ENCODE measurements at places on chromosomes 12 and 14. TPM values are rescaled to one million over a fixed set of nuclear protein-coding genes. Genes with fewer than 3 reads are reported as not detected.

- no peak for DNase-seq
- H3K27me3 ChIP-seq: peaks cover 24% of the 10 kb centered on the region
- H3K27ac ChIP-seq: no peak overlapping the region
- no peak overlapping the region for H3K4me3 ChIP-seq
- H3K36me3 ChIP-seq: no peaks in the 10 kb centered on the region
Measured at GRCh38 chr14:74380172-74380571, 31.9 kb downstream of the VRTN start.

The PTHLH gene
- not detected for total RNA-seq

GRCh38 chr12:85468356-85469157 lies 188.5 kb downstream of the ALX1 start:
- no peaks in the 10 kb centered on the region for H3K27me3 ChIP-seq
- H3K27ac ChIP-seq: no peak overlapping the region
- peaks cover 2% of the 10 kb centered on the region for H3K4me1 ChIP-seq
- H3K36me3 ChIP-seq: no peaks in the 10 kb centered on the region
- peak overlapping the region; percentile 47 for H3K4me3 ChIP-seq

DNA sequence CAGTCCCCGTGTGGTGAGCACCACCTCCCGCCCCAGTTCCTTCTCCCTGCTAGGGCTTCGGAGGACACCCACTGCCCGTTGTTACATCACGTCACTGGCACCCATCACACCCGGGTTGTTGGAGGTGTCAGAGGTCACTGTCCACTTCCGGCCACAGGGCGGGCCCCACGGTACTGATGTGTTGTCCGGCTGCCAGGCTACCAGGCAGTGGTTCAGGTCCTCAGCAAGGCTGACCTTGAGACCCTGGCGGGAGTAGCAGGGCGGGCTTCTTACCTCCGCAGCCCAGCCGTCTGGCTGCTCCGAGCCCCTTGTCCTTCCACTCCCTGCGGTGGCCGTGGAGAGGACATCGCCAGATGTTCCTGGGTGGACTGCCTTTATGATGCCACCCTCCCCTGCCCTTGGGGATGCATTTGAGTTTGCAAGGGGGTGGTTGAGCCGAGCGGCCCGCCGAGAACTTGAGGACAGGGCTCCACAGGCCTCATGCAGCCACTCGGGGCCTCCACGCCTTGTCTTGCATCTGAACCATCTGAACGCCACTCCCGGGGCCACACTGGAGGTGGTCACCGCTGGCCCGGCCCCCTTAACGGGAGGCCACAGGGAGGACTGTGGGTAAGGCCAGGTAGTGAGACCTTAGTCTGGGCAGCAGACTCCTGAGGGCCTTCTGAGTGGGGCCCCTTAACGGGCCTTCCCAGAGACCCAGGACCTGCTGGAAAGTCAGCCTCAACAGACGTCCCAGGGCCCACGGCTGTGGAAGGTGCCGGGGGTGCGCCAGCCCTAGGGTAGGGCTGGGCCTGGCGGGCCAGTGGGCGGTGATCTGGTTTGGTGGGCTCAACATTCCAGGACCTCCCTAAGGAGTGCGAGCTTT lies 27.1 kb upstream of the PLD4 start:
- H3K4me3 ChIP-seq: no peak overlapping the region
- peaks cover 7% of the 10 kb centered on the region for H3K4me1 ChIP-seq
- H3K27me3 ChIP-seq: peaks cover 6% of the 10 kb centered on the region
- no peak for DNase-seq
- no peaks in the 10 kb centered on the region for H3K36me3 ChIP-seq

GRCh38 chr14:103730490-103731035 lies 15.0 kb downstream of the ZFYVE21 start:
- H3K4me3 ChIP-seq: no peak overlapping the region
- no peak for DNase-seq
- H3K27me3 ChIP-seq: no peaks in the 10 kb centered on the region
- no peaks in the 10 kb centered on the region for H3K36me3 ChIP-seq
- H3K27ac ChIP-seq: no peak overlapping the region

The KRT75 gene
- not detected for total RNA-seq

The C12orf60 gene
- total RNA-seq: 0.27 TPM

The RAD51AP1 gene
- 0.72 TPM for total RNA-seq

The PRR13 gene
- total RNA-seq: 188 TPM

The SLC41A2 gene
- 2.9 TPM for total RNA-seq
